SJSA1 (cell line): ENCODE measurements at places on chromosomes 4 and X. TPM values are rescaled to one million over a fixed set of nuclear protein-coding genes. Genes with fewer than 3 reads are reported as not detected.

DNA sequence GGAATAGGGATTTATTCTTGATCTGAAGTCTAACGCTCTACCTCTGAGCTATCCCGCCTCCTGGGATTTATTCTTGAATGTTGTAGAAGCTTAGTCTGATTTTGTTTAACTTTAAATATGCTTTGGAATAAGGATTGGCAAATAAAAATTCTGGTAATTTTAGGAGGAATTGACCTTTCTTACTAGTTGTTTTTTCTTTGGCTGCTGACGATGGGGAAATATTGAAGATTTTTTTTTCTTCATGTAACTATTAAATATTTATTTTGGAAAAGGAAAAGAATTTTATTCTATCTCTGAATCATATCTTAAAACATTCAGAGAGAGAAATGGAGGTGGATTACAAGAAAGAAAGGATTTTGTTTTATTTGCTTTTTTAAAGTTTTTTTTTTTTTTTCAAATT is 122.9 kb downstream of the PDLIM5 start:
- H3K27ac ChIP-seq, result no peak overlapping the region
- DNase-seq, result no peak
- peaks cover 16% of the 10 kb centered on the region for H3K4me1 ChIP-seq
- H3K4me3 ChIP-seq, result no peak overlapping the region

- H3K4me3 ChIP-seq, result no peak overlapping the region
- no peaks in the 10 kb centered on the region for H3K4me1 ChIP-seq
- H3K27ac ChIP-seq, result no peak overlapping the region
Observed at GRCh38 chrX:72382202-72382595, 76.5 kb upstream of the CITED1 start.

DNA sequence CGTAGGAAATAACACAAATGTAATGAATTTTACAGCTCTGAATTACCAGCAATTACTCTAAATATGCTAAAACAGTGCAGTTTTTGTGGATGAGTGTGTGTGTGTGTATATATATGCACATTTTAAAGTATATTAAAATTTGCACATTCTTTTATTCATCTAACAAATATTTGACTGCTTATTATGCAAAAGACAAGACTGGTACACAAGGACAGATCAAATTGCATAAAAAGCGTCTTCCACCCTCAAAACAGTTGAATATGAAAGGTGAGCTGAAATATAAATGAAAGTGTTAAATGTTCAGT is 13.9 kb downstream of the ZAR1 start:
- H3K4me3 ChIP-seq, result no peak overlapping the region
- no peaks in the 10 kb centered on the region for H3K27me3 ChIP-seq
- H3K27ac ChIP-seq, result no peak overlapping the region
- no peak for DNase-seq

GRCh38 chr4:18754180-18754579 is 732.6 kb upstream of the LCORL start:
- H3K36me3 ChIP-seq, result no peaks in the 10 kb centered on the region
- no peak overlapping the region for H3K27ac ChIP-seq
- DNase-seq, result no peak
- H3K4me3 ChIP-seq, result no peak overlapping the region
- no peaks in the 10 kb centered on the region for H3K4me1 ChIP-seq
- H3K27me3 ChIP-seq, result no peaks in the 10 kb centered on the region

DNA sequence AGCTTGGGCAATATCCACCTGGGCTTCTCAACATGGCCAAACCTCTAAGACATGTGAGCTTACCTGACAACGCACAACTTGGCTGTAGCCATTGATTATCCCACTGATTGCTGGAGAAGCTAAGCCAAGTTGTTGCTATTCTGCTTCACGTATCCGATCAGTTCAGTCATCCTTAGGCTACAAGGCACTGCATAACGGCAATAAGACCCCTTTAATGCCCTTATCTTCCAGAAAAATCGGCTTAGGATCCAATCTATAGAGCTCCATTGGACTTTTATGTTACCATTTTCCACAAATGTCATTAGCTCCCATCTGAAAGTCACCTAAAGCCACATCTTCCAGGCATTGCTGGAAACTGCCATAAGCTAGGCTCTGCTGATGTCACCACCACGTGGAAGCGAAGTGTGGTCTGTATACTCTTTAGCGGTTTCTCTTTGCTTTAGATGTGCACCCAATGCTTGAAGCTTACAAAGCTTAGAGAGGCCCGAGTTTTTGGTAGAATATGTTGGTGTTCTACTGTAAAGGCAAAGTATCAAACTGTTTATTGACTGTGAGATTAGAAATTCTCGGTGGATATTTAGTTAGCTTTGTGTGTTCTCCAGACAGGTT is 163.1 kb downstream of the CPE start:
- DNase-seq, result no peak
- H3K36me3 ChIP-seq, result no peaks in the 10 kb centered on the region
- no peak overlapping the region for H3K4me3 ChIP-seq
- H3K4me1 ChIP-seq, result no peaks in the 10 kb centered on the region
- no peak overlapping the region for H3K27ac ChIP-seq
- H3K27me3 ChIP-seq, result no peaks in the 10 kb centered on the region

DNA sequence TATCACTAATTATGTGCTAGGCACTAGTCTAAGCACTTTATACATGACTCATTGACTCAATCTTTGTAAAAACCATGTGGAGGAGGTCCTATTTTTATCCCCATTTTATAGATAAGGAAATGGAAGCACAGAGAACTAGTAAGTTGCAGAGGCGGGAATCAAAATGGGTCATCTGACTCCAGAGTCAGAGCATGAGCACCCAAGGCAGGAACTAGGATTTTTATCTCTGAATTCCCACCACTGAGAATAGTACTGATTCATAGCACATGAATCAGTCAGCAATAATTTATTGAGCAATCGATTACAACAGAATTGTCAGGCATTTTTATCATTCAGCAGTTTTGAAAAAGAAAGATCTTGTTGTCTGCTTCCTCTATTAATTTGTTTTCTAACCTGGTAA is 19.3 kb downstream of the SCARB2 start:
- no peak overlapping the region for H3K27ac ChIP-seq
- H3K4me3 ChIP-seq, result no peak overlapping the region
- no peak for DNase-seq
- peaks cover 12% of the 10 kb centered on the region for H3K4me1 ChIP-seq
- peaks cover 44% of the 10 kb centered on the region for H3K36me3 ChIP-seq

- no peak for DNase-seq
- H3K36me3 ChIP-seq, result no peaks in the 10 kb centered on the region
- H3K27me3 ChIP-seq, result peaks cover 30% of the 10 kb centered on the region
- H3K27ac ChIP-seq, result no peak overlapping the region
Observed at GRCh38 chr4:76256968-76257367, 5.4 kb downstream of the FAM47E start.

- no peak overlapping the region for H3K4me3 ChIP-seq
- H3K27me3 ChIP-seq, result no peaks in the 10 kb centered on the region
- peaks cover 12% of the 10 kb centered on the region; the same call in 1 of the 2 replicates for H3K36me3 ChIP-seq
- H3K27ac ChIP-seq, result no peak overlapping the region
- H3K4me1 ChIP-seq, result no peaks in the 10 kb centered on the region
Observed at GRCh38 chrX:41178201-41178600, 93.0 kb downstream of the USP9X start.

DNA sequence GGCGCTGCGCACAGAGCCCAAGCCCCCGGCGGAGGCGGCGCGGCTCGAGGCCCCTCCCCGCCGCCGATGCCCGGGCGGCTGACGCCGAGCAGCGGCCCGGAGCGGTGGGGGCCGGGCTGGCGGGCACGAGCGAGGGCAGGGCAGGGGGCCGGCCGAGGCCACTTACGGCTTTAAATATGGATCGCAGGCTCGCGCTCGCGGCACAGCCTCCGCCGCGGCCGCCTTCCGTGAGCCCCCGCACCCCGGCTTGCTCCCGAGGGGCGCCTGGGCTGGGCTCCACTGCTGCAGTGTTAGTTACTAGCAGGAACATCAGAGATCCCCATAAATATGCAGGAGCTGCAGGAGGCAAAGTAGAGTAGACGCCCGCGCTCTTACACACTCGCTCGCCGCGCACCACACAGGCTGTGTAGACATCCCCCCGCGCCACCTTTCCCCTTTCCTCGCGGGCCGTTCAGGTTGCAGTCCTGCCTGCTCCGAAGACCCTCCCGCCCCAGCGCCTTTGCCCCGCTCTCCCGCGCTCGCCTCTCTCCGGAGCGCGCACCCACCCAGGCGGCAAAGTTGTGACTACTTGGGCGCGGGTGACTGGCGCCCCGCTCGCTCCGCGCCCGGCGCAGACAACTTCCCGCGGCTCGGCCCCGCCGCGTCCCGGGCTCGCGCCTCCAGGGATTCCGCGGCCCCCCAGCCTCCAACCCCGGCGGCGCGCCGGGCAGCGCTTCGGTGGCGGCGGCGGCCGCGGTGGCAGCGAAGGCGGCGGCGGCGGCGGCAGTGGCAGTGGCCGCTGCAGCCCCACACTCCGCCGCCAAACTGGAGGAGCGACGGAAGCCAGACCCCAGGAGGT is 152.0 kb upstream of the SLC4A4 start:
- no peaks in the 10 kb centered on the region for H3K36me3 ChIP-seq
- no peak overlapping the region for H3K27ac ChIP-seq
- H3K4me1 ChIP-seq, result peaks cover 16% of the 10 kb centered on the region
- H3K4me3 ChIP-seq, result peak overlapping the region; percentile 41
- DNase-seq, result no peak
- peaks cover 59% of the 10 kb centered on the region for H3K27me3 ChIP-seq

The CD38 gene
- total RNA-seq, result 0.05 TPM in 1 of 2 replicates, not detected in the other

The ZFP42 gene
- not detected in 2 replicates for total RNA-seq

The FGA gene
- not detected in 2 replicates for total RNA-seq

The BEX5 gene
- not detected in 2 replicates for total RNA-seq

The HOPX gene
- 4.3 and 5.5 TPM in 2 replicates for total RNA-seq

The PPAT gene
- 26.6 and 40.6 TPM in 2 replicates for total RNA-seq

The SLC6A14 gene
- not detected in 2 replicates for total RNA-seq

The PFKFB1 gene
- total RNA-seq, result not detected in 2 replicates
